Stimulated activated CD4-positive, alpha-beta T cell treated with anti-CD3 and anti-CD28 coated beads, TNF-alpha, amount 100 ng/mL, for 24 hours (primary cell): ENCODE measurements at places on chromosomes 6 and 20.

DNA sequence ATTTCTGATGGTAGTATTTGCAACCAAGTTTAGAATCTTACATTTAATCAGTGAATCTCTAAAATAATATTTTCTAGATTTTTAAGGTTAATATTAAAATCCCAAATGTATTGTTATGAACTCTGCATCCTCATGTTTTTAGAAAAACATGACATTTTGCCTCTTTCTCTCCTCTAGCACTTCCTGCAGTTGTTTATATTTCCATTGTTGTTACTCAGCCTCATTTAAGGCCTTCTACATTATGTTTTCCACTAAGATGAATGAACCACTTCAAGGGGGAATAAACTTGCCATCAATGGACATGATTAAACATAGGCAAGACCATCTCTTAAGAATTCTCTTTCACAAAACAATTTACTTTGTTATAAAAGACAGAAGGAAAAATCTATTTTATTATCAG lies 333.5 kb upstream of the IRAK1BP1 start:
- DNase-seq, result no peak

DNA sequence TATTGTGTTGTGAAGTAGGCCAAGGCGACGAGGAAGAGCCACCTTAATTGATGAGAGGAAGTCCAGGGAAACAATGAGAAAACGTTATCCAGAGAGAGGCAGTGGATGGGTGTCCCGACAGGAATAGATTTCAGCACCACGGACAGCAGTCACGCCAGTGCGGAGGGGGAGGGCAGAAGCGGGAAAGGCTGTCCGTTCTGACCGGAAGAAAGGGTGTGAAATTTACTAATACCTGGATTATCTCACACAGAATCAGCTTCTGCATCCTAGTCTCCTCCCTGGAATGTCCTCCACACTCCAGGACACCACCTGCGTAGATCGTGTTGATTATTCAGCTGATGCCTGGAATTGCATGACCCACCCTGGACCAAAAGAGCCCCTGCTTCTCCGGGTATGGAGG lies 7.4 kb upstream of the BPIFA3 start:
- no peak for DNase-seq

DNA sequence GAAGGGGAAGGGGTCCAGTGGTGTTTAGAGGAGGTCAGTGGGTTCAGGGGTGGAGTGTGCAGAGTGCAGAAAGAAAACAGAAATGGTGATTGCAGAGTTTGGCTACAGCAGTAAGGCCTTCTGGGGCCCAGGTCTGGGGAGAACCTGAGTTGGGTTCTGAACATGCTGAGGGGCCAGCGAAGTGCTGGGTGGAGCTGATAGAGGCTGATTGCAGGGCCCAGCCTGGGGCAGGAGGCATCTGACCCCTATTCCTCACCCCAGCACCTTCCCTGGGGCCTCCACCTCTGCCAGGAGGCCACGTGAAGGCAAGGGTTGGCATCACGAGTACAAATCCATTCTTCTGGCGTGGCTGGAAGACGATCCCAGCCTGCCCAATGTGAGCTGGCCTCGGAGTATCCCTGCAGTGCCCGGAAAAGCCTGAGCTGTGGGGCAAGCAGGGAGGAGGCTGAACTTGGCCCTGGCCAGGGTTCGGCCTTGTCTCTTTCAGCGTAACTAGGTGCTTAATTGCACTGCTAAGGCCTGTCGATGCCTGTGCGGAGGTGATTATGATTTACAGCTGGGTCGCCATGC lies 35.3 kb downstream of the VSTM2L start:
- DNase-seq, result no peak

GRCh38 chr6:161128230-161128629 lies 136.7 kb downstream of the MAP3K4 start:
- DNase-seq, result no peak

DNA sequence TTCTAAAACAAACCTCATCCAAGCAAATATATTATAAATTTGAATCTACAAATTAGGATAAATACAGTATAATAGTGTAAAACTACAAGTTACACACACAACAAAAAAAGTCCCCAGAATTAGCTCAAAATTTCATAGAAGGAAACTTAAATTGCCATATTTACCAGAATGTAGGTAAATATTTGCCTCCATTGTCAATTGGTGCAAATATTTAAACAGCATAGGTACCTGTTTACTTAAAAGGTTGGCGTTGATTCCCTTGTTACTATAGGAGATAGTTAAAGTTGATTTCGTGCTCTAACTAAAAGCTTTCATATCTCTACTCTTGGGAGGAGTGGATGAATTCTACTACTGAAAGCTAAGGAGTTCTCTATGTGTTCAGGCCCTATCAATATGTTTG lies 111.6 kb upstream of the TENT5A start:
- DNase-seq, result no peak

DNA sequence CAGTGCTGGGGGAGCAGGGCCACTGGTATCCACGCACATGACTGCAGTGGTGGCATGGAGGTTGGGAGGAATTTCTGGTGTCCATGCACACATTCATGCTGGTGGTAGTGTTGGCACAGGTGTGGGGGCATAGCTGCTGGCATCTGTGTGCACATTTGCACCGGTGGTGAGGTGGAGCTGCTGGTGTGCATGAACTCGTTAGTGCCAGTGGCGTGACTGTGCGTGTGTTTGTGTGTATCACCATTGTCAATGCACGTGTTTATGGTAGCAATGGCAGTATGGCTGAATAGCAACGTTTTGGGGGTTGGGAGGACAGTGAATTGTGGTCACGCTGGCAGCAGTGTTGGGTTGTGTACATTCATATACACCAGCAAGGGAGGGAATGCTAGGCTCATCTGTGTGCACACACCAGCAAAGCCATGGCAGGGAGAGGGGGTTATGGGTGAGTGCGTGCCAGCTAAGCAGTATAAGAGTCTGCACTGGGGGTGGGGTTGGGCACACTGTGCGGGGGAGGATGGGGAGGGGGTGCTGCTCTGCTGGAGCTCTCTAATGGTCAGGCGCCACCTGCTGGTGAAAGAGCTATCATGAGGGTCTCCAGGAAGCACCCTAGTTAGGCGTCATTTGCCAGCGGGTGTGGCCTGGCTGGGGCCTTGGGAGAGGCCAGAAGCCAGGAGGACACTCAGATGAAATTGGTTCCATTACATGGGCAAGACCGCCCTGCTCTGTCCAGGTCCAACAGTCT lies 626.1 kb upstream of the ID4 start:
- DNase-seq, result no peak

GRCh38 chr20:24954566-24954965 lies 5.5 kb downstream of the CST7 start:
- DNase-seq, result no peak

- peak; percentile 25 for DNase-seq
These were observed at the start of gene SLC35F1 for GRCh38 chr6:117906958-117907600. Gene SLC35F1, plus strand, starts transcription at chr6:117907264.

DNA sequence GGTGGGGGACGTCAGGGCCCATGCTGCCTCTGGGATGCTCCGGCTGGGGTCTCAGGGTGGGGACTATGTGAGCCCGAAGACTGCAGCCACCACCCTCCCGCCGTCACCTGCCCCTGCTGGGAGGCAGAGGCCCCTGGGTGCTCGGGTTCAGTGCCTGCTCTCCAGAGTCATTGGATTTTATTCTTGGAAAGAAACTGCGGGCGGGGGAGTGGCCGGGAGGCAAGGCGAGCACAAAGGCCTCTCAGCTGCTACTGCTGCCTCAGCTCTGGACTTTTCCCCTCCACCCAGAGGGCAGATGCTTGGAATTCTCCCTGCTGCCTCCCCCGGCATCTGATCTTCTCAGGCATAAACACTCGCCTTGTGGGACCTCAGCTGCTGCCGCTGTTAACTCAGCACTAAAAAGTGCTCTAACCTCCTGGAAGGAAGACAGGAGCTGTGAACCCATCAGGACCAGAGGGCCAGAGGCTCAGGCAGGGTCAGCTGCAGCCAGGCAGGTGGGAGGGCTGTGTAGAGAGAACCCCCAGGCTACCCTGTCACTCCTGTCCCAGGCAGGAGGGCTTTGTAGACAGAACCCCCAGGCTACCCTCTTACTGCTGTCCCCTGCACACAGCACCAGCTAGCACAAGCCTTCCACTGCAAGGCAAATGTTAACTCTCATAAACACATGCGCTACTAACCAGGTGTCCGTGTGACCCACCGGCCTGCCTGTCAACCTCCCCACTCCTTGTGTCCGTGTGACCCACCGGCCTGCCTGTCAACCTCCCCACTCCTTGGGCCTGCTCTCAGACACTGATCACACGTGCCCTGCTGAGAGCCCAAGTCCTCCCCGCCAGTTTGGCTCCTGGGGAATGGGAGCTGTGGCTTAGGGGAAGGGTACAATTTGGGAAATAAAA lies 9.4 kb upstream of the FRMD1 start:
- DNase-seq, result no peak

GRCh38 chr6:97399208-97399607 lies 116.2 kb upstream of the MMS22L start:
- no peak for DNase-seq

- DNase-seq, result no peak
These were observed 9.0 kb upstream of the MRGBP start for GRCh38 chr20:62787321-62787720.

- DNase-seq, result no peak
These were observed 12.8 kb downstream of the MYLK4 start for GRCh38 chr6:2737885-2738284.

DNA sequence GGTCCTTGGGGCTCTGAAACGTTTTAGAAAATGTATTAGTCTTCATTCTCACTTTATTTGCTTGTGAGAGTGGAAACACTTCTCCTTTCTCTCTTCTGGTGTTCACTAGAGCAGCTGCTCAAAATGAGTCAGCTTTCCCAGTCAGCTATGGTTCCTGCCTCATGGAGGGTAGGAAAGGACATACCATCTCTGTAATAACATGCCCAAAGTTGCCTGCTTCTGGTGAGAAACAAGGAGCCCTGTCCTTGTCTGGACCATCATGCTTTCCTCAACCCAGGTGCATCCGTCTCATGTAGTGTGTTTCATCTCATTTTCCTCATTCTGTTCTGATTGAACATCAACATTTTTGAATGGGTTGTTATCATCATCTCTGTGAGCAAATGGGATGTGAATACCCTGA lies 17.1 kb upstream of the TINAG start:
- DNase-seq, result no peak

- DNase-seq, result no peak
These were observed 10.0 kb upstream of the TBX18 start for GRCh38 chr6:84774157-84774984.

GRCh38 chr6:83215131-83216047 lies 22.2 kb downstream of the RWDD2A start:
- peak; percentile 40 for DNase-seq

- no peak for DNase-seq
These were observed 332.6 kb downstream of the UTRN start for GRCh38 chr6:144617708-144618107.

DNA sequence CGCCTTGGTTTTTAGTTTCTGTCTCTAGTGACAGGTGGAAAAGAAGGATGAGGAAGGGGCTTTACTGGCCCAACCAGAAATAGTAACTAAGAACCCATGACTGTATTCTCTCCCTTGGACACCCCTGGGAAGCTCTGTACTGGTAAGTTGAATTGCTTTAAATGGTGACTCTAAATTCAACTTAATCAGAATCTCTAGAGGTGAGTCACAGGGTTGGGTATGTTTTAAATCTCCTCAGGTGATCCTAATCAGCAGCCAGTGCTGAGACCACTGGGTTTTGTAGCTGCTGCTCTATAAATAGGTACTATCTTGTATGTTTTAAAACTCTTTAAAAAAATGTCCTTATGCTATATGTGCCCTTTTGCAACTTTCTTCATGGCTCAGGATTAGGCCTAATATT lies 314.0 kb upstream of the ECI2 start:
- DNase-seq, result no peak

GRCh38 chr20:62945771-62946339 lies 6.7 kb upstream of the SLC17A9 start:
- DNase-seq, result no peak

- DNase-seq, result no peak
These were observed 734.3 kb downstream of the QKI start for GRCh38 chr6:164148788-164149187.

DNA sequence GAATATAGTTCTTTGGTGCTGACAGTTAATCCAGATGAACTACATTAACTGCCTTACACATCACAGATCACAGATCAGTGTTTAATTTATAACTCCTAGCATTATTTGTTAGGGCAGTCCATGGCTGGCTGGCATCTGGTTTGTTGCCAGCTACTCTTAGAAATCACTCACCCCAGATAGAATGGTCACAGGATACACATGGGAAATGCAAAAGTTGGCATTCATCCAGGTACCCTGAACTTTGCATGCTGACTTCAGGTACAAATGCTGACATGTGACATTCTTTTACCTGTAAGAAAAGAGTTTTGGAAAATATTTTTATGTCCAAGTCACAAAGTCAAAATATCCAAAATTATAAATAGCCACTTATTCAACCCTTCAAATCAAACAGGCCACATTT lies 20.2 kb downstream of the FBXL4 start:
- DNase-seq, result no peak

DNA sequence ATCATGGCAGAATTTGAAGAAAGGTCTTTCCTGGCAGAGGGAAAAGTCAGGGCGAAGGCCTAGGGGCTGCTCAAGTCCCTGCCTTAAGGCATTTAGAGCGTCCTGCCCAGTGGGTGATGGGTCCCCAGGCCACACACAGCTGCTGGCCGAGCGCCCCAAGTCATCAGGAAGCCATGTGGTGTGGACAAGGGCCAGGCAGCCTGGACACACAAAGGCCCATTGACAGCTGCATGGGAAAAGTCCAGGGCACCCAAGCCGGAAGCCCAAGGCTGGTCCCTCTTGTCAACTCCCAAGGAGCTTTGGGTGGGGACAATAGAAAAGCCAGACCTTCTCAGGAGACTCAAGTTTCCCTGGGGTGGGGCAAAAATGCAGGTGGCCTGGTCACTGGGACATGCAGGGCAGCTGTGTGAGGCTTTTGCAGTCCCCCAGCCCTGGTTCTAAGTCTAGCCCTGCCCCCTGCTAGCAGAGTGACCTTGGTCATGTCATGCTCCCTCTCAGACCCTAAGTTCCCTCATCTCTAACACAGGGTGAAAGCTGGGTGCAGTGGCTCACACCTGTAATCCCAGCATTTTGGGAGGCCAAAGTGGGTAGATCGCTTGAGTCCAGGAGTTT lies 44.3 kb upstream of the PTGIS start:
- DNase-seq, result no peak

GRCh38 chr6:129312880-129313279 lies 397.1 kb downstream of the ARHGAP18 start:
- no peak for DNase-seq

DNA sequence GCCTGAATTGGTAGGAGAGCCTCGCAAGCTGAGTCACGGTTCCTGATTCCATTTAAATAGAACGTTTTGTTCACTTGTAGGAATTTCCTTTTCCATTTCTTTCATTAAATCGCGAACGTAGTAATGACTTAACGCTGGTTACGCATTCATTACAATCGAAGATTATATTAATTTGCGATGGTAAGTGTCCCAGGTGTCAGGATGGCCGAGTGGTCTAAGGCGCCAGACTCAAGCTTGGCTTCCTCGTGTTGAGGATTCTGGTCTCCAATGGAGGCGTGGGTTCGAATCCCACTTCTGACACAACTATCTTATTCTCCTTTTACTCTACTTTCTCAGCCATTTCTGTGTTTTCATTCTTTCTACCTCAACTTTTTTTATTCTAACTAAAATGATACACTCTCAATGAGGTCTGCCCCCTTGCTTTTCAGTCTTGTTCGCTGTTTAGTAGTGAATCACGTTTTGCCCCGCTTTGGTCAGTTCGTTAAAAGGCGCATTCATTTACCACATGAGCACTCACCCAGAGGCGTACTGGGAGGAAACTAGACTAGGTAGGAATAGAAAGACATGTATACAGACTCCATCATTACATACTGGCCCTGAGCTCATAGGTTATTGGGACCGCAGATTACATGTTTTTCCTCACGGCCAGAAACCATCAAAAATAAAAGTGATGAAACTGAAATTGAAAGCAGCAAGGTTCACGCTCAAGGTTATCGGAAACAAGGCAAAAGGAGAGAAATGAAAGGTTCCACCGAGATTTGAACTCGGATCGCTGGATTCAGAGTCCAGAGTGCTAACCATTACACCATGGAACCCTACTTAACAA lies 17.3 kb upstream of the TRIM27 start:
- peak; percentile 78 for DNase-seq
